ENCODE measurements at places on chromosomes 1 and 21.

- no peak for DNase-seq
Measured at GRCh38 chr1:229625071-229625914, 629 bp downstream of the TAF5L start.

GRCh38 chr1:227318016-227318852, at the start of gene CDC42BPA:
Gene CDC42BPA, minus strand, starts transcription at chr1:227318492. Its CDS starts 1,310 bp downstream, at chr1:227317182.
- peak; percentile 6 for DNase-seq

DNA sequence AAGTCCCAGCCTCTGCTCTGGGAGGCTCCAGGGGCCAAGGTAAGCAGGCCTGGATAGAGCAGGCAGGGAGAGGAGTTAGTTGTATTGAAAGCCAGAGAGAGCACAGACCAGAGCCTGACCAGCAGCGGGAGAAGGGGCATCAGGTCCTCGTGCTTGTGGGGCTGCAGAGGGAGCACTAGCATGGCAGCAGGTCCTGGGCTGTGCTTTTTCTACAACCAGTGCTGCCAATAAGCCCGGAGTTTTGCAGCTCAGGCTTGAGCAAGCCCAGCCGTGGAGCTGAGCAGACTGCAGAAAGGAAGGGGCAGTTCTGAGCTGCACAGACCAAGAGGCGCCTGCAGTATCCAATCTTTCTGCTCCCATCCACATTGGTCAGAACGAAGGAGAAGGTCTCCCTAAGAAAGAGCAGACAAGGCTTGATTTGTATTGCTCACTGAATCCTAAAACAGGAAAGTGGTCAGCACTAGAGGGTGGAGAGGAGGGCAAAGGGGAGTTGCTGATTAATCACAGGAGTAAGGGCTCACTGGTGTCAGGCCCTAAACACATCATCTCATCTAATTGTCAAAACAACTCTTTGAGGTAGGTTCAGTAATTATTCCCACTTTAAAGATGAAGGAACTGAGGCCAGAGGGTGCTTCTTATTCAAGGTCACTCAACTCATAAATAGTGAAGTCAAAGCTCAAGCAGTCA, 2.7 kb downstream of the DENND2D start:
- DNase-seq, result no peak

DNA sequence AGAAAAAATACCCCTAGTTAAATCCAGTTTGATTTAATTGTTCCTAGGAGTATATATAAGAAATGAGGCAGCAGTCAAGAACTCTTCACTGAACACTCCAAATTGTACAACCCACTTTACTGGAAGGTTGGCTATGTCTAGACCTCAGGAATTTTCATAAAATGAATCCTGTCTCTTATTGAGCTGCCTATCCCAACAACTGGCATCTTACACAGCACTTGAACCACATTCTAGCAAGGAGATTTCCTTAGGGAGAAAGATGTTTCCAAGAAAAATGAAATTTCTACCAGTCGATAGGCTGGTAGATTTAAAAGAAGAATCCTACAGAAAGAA, 16.3 kb downstream of the RNF19B start:
- DNase-seq, result no peak

DNA sequence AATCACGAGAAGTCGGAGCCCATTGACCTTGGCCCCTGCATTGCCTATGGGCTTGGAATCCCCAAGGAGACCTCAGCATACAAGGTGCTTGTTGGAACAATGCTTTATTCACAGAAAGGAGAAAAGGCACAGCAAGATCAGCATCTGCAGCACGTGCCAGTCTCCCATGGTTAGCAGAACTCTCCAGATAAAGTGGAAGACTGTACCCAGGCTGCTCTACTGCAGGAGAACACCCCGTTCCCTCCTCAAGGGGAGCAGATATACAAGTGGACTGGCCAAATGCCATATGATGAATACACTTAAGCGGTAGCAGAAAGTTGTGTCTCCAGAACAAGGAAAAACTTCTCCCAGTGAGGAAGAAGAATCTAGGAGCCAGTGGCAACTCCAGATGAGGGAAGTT, 53.5 kb downstream of the ST6GALNAC3 start:
- DNase-seq, result no peak

- DNase-seq, result no peak
Measured at GRCh38 chr1:19979494-19979977, at the start of gene PLA2G2A. Gene PLA2G2A, minus strand, starts transcription at chr1:19979618. Its CDS starts 845 bp downstream, at chr1:19978773.

- no peak for DNase-seq
Measured at GRCh38 chr1:242525360-242525722, 844 bp upstream of the PLD5 start.

Data from cerebellar nuclear complex (tissue), 1 donor.